Glutamatergic neuron (in vitro differentiated cells): ENCODE measurements at places on chromosomes 2 and 18. TPM values are rescaled to one million over a fixed set of nuclear protein-coding genes. Genes with fewer than 3 reads are reported as not detected.

POU3F3 gene
- 0.54 TPM for total RNA-seq

THADA gene
- 15.0 TPM for total RNA-seq

FZD7 gene
- 19.0 TPM for total RNA-seq

PDE11A gene
- total RNA-seq = 0.27 TPM

KCNIP3 gene
- total RNA-seq = 7.3 TPM

OTOS gene
- total RNA-seq = not detected

AKAIN1 gene
- 14.1 TPM for total RNA-seq

ARHGAP25 gene
- 1.4 TPM for total RNA-seq

MAPRE2 gene
- total RNA-seq = 127 TPM

CCL20 gene
- not detected for total RNA-seq

GRCh38 chr2:18664421-18664820, 75.1 kb upstream of the NT5C1B start:
- H3K4me1 ChIP-seq = no peaks in the 10 kb centered on the region
- H3K36me3 ChIP-seq = no peaks in the 10 kb centered on the region
- DNase-seq = no peak
- no peak overlapping the region for H3K4me3 ChIP-seq
- H3K27ac ChIP-seq = no peak overlapping the region
- peaks cover 2% of the 10 kb centered on the region for H3K27me3 ChIP-seq

- no peaks in the 10 kb centered on the region for H3K4me1 ChIP-seq
- H3K4me3 ChIP-seq = no peak overlapping the region
- no peak overlapping the region for H3K27ac ChIP-seq
- H3K36me3 ChIP-seq = peaks cover under 1% of the 10 kb centered on the region
These were observed 281.8 kb downstream of the NBAS start for GRCh38 chr2:15279201-15279876.

DNA sequence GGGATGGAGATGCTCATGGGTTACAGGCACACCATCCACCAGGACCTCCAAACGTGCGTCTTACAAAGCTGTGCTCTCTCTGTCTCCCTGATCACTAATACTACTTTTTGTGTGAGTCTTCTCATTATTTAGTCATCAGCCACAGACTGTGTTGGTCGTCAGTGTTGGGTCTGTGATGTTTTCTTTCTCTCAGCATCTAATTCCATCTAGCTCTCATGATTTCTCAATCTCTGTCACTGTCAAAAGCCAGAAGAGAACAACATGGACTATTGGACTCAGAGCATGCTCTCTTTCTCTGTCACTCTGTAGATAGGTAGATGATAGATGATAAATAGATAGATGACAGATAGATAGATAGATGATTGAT, 6.0 kb upstream of the ARL4C start:
- H3K4me1 ChIP-seq = peaks cover 32% of the 10 kb centered on the region
- no peak overlapping the region for H3K27ac ChIP-seq
- H3K36me3 ChIP-seq = no peaks in the 10 kb centered on the region

DNA sequence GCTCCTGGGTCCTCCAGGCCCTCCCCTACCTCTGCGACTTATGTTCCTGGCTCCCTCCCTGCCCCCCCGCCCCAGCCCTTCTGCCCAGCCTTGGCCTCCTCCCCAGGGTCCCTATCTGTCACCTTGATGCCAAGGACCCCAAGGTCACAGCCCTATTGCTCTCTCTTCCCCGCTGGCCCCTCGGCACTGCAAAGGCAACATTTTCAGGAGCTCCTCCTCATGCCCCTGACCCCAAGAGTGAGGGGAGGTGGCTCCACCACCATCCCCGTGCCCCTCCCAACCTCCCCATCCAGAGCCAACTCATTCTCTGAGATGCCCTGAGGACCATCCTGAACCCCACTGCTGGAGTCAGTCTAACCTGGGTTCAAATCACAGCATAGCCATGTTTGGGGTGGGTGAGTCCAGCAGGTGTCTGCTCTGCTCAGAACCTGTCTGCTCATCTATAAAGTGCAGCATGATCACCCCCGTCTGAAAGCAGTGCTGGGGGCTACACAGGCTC, 11.7 kb downstream of the LIMS2 start:
- H3K4me1 ChIP-seq = peaks cover 3% of the 10 kb centered on the region
- no peak overlapping the region for H3K27ac ChIP-seq
- DNase-seq = no peak
- H3K4me3 ChIP-seq = no peak overlapping the region
- peaks cover 10% of the 10 kb centered on the region for H3K27me3 ChIP-seq
- no peaks in the 10 kb centered on the region for H3K36me3 ChIP-seq

DNA sequence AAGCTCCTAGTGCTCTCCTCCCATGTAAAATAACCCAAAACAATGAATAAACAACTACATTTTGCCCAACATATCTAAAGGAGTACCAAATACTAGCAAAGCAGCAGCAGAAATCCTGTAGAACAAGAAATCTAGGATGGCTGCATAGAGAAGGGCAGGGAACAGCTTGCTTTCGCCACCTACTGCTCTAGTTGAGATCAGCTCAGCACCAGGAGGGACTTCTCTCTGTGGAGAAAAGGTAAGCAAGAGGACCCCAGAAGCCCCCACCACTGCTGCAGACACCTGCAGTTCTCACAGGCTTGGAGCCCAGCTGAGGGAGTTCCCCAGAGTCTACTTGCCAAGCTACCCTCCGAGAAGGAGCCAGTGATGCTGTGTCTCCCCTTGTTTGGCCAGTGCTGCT, 243.0 kb upstream of the CHST9 start:
- H3K36me3 ChIP-seq = no peaks in the 10 kb centered on the region
- H3K27me3 ChIP-seq = no peaks in the 10 kb centered on the region
- no peak overlapping the region for H3K4me3 ChIP-seq
- no peak overlapping the region for H3K27ac ChIP-seq
- H3K4me1 ChIP-seq = no peaks in the 10 kb centered on the region

GRCh38 chr18:40407909-40408308, 1547.1 kb upstream of the PIK3C3 start:
- no peak for DNase-seq
- no peaks in the 10 kb centered on the region for H3K27me3 ChIP-seq
- peaks cover 4% of the 10 kb centered on the region for H3K4me1 ChIP-seq
- H3K4me3 ChIP-seq = no peak overlapping the region
- no peaks in the 10 kb centered on the region for H3K36me3 ChIP-seq

GRCh38 chr2:62775367-62775668, 69.8 kb downstream of the EHBP1 start:
- H3K27me3 ChIP-seq = no peaks in the 10 kb centered on the region
- H3K4me1 ChIP-seq = peaks cover 3% of the 10 kb centered on the region
- no peak for DNase-seq
- H3K36me3 ChIP-seq = no peaks in the 10 kb centered on the region
- H3K27ac ChIP-seq = no peak overlapping the region

DNA sequence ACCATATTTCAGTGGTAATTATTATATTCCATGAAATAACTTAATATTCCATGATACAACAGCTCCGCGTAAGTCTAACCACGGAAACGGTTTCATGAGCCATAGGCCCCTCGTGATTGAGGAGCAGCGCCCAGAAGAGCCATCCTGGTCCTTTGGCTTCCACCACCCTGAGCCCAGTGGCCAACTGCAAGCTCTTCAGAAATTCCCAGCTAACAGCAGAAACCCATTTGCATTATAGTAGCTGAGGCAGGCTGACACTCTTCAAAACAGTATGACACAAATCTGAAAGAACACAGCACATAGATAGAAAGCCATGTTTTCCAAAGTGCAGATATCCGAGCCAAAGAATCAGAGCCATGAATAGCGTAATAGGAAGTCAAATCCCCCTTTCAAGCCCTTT, 120.9 kb upstream of the NFATC1 start:
- no peaks in the 10 kb centered on the region for H3K27me3 ChIP-seq
- H3K36me3 ChIP-seq = no peaks in the 10 kb centered on the region
- peaks cover 3% of the 10 kb centered on the region for H3K4me1 ChIP-seq
- H3K27ac ChIP-seq = no peak overlapping the region
